ENCODE measurements at places on chromosomes 5 and 9.

GRCh38 chr9:806285-807156 lies 35.0 kb upstream of the DMRT1 start:
- DNase-seq = no peak

DNA sequence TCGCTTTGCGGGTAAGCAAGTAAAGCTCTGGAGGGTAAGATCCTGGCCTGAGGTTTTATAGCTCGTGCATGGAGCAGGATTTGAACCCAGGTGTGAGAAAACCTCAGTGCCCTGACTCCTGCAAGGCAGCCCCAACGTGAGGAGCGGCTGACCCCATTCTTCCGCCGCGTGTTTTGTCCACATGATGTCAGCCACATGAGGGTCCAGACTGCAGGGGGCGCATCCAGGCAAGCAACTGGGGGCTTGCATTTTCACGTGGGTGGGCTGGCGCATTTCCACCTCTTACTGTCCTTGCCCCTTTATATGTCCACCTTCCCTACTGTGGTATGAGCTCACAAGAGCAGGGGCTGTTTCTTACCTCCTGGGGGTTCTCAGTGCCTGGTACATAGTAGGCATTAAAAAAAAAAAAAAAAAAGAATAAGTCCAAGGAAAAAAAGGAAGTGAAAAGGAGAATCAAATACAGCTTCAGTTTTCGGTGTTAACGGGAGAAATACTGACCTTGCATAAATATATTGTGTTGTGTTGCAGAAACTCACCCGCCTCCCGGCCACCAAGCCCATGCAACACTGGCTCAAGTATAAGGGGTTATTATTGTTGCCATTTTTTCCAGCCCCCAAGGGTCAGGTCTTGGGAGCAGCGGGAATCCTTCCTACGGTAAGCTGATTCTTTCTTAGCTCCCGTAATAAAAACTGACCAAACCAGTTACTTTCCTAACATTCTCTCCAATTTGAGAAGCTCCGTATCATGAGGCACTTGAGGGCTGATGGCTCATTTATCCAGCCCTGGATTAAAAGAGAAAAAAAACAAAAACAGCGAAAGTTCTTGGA lies 15.0 kb downstream of the TLX3 start:
- DNase-seq = no peak

- DNase-seq = no peak
Observed at GRCh38 chr9:5559659-5560058, 49.3 kb downstream of the PDCD1LG2 start.

DNA sequence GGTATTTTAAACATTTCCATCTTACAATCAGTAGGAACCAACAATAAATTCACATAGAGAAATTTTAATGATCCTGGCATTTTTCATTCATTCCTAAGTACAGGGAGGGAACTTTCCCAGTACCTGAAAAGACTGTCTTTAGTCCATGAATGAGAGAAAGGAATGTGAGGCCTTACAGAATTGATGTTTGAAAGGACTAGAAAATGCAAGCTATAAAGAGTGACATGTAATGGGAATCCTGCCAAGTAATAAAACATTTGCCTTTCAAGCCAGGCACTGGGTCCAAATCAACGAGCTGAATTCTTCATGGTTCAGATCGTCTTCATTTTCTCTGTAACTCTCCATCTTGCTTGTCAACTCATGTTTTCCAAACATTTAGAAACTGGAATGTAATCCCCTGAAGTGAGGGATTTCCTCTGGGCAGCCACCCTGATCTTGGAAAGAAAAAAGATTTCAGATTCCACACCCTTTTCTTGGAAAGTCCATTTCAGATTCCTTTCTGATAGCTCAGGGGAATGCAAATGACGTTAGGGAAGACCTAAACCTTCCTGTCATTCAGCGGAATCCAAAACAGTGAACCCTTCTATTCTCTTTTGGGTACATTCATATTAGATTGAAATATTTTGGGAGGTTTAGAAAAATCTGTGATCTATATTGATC lies 315.8 kb downstream of the SH3GL2 start:
- no peak for DNase-seq

- DNase-seq = no peak
Observed at GRCh38 chr5:157241483-157241882, 24.4 kb upstream of the CYFIP2 start.

- no peak for DNase-seq
Observed at GRCh38 chr9:137494104-137494544, 35.0 kb upstream of the NSMF start.

DNA sequence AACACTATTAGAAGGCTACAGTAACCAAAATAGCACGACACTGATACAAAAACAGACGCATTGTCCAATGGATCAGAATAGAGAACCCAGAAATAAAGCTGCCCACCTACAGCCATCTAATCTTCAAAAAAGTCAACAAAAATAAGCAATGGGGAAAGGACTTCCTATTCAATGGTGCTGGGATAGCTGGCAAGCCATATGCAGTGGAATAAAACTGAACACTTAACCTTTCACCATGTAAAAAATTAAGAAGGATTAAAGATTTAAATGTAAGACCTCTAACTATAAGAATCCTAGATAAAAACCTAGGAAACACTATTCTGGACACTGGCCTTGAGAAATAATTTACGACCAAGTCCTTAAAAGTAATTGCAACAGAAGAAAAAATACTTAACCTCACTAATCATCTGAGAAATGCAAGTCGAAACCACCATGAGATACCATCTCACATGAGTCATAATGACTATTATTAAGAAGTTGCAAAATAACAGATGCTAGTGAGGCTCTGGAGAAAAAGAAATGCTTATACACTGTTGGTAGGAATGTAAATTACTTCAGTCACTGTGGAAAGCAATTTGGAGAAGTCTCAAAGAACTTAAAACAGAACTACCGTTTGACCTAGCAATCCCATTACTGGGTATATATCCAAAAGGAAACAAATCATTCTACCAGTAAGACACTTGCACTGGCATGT lies 203.3 kb upstream of the CDH9 start:
- no peak for DNase-seq

- DNase-seq = no peak
Observed at GRCh38 chr5:67063055-67063454, 133.5 kb downstream of the CD180 start.

- DNase-seq = no peak
Observed at GRCh38 chr5:13878357-13878756, 66.1 kb downstream of the DNAH5 start.

GRCh38 chr5:10467281-10468198 lies 25.9 kb downstream of the ROPN1L start:
- no peak for DNase-seq

DNA sequence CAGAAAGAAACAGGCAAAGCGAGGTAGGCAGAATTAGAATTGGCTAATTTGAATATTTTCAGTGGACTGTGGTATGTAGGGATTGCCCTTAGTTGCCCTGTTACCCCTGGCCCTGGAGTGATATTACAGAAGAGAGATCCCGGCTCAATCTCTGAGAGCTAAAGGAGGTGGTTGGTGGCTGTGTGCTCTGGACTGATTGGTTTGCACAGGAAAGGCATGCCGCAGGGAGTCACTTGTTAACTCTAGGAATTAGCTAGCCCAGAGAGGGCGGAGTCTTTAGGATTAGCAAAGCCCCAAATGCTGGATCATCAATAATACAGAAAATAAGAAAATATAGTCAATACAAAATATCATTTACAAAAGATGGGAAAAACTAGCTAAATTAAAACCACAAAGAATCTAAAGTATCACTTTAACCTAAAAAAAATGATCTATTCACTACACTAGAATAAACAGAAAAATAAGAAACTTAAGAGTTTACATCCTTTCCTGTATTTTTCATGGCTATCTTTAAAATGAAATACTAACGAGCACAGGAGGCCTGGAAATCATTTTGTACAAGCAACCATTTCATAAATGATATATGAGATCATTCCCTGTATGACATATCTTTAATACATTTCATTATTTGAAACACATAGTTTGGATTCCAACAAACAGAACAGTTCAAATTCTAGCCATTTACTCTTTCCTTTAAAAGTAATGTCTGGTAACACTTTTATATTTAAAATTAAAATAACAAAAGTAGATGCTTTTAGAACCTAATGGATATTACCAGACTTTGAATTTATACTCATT lies 71.1 kb downstream of the GNAQ start:
- no peak for DNase-seq

- no peak for DNase-seq
Observed at GRCh38 chr9:94922691-94923107, 196.2 kb downstream of the AOPEP start.

- no peak for DNase-seq
Observed at GRCh38 chr5:138096363-138096762, 12.5 kb downstream of the WNT8A start.

DNA sequence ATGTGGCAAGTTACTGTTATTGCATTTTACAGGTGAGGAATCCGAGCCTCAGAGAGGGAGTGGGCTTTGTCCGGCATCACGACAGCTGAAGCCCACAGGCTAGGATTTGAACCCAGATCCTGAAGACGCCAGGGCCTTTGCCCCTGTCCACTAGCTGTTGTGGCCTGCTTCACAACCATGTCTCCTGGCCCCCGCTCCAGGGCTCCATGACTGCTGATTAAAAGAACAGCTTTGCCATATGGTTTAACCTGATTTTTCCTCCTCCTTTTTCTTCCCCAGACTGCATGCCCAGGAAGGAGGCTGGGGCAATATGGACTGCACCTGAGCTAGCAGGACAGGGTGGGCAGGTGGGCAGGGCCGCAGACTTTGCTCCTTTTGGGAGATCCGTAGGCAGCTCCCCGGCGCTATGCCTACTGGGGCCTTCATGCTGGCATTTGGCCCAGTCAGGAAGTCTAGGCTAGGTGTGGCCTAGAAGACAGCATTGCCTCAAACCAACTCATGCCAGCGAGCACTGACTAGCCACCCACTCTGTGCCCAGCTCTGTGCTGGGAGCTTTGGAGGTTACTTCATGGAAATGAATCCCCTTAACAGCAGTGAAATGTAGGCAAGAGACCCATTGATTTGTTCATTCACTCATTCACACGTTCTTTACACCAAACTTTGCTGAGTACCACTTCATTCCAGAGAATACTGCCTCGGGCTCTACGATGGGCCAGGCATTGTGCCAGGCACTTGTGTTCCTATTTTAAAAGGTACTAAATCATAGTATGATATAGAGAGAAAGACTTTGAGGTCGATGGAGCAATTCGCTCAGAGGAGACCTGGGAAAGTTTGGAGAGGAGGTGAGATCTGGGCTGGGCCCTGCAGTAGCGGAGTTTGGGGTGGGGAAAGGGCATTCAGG lies 94.3 kb upstream of the CPEB4 start:
- no peak for DNase-seq

DNA sequence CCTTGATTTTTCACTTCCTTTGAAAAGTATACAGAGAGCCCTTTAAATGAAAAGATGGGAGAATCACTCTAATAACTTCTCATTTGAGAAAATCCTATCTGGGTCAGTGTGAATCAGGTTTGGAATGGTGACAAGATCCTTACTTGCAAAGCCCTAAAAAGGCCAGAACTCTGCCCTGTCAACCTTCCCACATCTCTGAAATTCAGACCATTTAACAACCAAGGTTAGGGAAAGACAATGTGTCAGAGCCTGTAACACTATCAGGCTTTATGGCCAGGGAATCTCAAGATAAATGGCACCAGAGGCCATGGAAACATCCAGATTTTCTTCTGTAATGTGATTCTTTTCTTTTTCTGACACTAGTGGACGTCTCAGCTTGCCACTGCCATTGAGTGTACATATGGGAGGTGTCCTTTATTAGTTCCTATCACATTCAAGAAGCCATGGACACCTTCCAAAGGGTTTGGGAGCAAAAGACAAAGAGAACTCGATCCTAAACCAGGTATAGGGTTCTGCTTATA lies 165.7 kb upstream of the GPR151 start:
- no peak for DNase-seq

DNA sequence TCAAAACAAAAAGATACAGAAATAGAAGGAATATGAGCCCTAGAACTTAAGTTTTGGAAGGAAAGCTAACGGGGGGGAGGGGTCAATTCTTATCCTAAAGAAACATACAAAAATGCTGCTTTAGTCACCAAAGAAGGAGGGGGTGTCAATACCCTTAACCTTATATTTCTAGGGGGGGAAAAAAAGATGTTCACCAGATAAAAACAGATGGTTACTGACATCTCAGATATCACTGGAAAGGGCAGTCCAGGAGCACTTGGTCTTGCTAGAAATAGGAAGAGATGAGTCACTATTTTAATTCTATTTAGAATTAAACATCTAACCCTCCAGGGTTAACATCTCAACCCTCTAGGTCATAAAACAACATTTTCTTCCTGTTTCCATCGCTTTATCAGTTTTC lies 1.7 kb downstream of the DIAPH1 start:
- DNase-seq = no peak

- no peak for DNase-seq
Observed at GRCh38 chr5:15105799-15106393, 234.3 kb upstream of the ANKH start.

DNA sequence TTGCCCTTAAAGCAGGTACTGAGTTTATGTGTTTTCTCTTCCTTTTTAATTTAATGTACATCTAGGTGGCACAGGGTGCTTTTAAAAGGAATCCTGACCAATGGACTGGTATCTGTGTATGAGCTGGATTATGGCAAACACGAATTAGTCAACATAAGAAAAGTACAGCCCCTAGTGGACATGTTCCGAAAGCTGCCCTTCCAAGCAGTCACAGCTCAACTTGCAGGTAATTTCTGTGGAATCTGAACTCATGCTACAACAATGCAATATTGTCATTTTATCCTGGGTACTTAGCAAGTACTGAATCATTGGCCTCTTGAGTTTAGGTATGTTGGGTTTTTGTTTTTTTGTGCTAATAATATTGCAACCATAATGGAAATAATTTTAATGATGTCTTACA lies 14.4 kb upstream of the TMOD1 start:
- no peak for DNase-seq

DNA sequence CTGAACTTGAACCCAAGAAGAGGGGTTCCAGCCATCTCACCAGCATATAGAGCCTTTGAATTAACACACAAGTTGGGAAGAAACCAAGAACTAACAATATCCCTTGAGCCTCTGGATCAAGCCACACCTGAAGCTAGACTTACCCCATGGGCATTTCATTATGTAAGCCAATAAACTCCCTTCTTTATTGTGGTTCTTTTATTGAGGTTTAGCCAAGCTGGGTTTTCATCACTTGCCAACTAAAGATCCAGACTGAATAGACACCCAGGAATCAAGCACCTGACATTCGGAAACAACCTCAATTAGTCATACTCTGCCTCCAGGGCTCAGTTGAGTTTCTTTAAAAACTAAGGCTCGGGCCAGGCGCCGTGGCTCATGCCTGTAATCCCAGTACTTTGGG lies 226.7 kb downstream of the AGTPBP1 start:
- no peak for DNase-seq

- no peak for DNase-seq
Observed at GRCh38 chr9:112332674-112332976, 794 bp downstream of the PTBP3 start.

DNA sequence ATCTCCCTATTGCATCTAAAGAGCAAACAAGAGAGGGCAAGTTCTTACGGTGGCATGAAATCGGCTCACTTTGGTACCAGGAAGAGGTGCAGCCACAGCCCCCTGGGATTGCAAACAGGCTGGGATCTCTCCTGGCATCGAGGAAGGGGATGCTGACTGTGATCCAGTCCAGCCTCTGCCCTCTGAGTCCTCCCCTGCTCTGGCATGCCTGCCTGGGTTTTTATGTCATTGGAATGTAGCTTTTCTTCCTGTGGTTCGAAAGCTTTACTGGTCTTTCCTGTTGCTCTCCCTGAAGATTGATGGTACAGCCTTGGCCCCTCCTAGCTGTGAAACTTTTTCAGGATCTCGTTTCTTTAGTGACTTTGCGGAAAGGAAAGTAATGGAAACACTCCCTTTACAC lies 6.6 kb downstream of the SLC46A2 start:
- no peak for DNase-seq

- DNase-seq = no peak
Observed at GRCh38 chr5:29077451-29077850, 2039.1 kb upstream of the CDH9 start.

GRCh38 chr5:129199308-129199707 lies 104.8 kb downstream of the ISOC1 start:
- DNase-seq = no peak

- no peak for DNase-seq
Observed at GRCh38 chr5:84392836-84393235, 8.2 kb upstream of the EDIL3 start.
